ENCODE measurements at places on chromosomes 1 and 21.

DNA sequence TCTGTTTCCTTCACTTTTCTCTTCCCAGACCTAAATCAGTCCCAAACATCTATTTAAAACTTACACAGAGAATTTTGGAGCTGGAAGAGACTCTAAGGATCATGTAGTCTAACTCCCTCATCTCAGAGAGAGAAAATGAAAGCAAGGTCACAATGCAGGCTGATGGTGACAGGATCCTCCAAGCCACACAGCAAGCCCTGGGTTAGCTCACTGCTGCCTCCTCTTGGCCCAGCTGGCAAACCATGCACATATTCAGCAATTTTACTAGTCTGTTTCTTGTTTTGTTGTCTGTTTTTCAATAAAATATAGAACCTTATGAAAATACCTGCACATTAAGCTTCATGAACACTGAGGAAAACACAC, 27.7 kb upstream of the LY9 start:
- no peak for DNase-seq

GRCh38 chr1:219699870-219700269, 87.0 kb upstream of the ZC3H11B start:
- DNase-seq: no peak

DNA sequence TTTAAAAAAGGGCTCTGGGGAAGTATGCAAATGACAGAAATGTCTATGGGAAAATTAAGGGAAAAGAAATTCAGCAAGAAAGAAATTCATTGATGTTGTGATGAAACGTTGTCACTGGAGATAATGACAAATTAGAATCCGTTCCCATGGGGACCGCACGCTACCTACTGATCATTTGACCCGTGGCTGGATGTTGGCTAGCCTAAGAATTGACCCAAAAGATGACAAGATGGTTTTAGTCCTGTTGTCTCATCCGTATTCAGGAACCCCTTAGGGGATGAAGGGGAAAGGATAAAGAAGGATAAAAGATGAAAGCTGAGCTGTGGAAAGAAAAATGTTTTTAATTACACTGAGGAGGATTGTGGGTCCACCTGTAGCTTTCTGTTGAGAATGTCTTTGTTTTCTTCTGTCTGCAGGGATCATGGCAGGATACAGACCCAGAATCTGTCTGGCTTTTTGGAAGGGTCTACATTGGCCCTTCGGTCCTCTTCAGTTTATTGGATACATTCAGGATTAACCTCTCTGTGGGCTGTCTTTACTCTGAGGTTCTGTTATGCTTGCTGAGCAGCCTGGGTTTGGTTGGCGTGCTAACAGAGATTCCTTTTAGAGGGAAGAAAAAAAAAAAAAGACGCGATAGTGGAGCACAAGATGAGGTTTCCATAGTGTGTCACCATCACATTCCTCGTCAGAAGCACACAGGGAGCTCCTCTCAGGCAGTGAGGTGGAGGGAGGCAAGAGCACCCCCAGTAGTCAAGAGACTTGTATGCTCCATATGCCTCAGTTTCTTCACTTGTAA, 106.2 kb downstream of the CACHD1 start:
- no peak for DNase-seq

- DNase-seq: no peak
These were observed 66.9 kb downstream of the ST6GALNAC5 start for GRCh38 chr1:76933847-76934815.

DNA sequence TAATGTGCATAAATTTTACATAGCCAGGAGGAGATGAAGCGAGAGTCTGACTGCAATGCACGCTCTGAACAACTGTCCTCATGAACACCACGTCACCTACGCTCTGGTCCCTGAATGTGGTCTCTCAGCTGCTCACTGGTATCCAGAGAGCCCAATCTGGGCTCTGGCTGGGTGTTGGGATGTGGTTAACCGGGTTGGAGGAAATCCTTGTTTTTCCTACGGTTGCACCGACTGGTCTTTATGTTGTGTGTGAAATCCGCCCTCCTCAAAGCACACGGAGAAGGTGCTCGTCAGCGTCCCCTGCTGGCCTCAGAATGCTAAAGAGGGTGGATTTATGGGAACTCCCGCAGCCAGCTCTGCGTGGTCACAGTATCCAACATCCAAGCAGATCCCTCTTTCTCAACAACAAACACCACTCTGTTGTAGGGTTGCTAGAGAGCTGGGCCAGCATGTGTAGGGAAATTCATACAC, 51.8 kb upstream of the FAM89A start:
- DNase-seq: no peak

GRCh38 chr1:43875331-43875730, 58.3 kb upstream of the ARTN start:
- no peak for DNase-seq

DNA sequence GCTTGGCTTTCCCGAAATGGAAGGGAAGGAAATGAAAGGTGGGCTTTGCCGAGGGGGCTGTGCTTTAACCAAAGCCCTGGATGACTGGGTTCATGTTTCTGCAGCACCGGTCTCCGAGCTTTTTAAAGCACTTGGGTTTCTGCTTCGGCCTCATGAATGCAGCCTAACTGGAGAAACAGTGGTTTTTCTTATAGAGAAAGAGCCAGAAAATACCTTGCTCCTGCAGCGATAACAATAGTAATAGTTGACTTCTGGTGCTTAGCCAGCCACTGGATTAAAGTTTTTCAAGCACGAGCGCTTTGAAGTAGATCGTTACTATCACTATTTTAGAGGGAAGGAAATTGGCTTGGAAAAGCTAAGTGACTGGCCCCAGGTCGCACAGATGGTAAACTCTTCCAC, 500 bp upstream of the DOCK7 start:
- no peak for DNase-seq

GRCh38 chr1:45303520-45304310, 23.0 kb upstream of the HPDL start:
- DNase-seq: peak; percentile 91

DNA sequence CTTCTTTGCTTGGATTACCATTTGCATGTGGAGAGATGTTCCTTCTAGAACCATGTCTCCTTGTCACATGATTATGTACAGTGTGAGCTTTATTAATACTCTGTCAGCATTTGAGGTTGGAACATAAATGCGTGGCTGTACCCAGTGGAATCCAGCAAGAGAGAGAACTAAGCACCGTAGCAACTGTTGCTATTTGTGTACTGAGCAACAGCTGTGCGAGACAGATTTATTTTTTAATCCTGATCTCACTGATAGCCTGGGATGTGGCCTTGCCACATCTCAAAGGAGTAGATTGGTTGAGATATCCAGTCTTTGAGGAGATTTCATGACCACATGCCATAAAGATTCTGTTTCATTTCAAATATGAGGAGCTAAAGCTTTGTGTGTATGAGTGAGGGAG, 43.4 kb downstream of the KIF1B start:
- peak; percentile 64 for DNase-seq

GRCh38 chr1:89022167-89022959, at the start of gene GBP3:
Gene GBP3 (minus strand): TSS chr1:89022866. CDS start chr1:89020721, 2,145 bp downstream.
- DNase-seq: peak; percentile 35

DNA sequence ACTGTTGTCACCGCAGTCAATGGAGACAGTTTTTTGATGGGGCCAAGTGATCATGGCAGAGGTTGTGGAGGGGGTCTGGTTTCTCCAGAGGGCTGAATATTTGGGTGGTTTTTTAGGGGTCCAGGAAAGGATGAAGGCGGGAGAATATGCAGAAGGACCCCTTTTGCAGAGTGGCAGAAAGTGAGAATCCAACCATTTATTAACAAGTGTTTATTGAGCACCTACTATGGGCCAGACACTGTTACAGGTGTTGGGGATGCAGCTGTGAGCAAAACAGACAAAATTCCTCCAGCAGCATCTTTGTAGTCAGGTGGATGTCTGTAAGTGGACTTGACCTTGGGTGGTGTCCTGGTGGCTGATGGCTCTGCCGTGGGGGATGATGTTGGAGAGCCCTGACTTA, 15.4 kb downstream of the PADI1 start:
- no peak for DNase-seq

DNA sequence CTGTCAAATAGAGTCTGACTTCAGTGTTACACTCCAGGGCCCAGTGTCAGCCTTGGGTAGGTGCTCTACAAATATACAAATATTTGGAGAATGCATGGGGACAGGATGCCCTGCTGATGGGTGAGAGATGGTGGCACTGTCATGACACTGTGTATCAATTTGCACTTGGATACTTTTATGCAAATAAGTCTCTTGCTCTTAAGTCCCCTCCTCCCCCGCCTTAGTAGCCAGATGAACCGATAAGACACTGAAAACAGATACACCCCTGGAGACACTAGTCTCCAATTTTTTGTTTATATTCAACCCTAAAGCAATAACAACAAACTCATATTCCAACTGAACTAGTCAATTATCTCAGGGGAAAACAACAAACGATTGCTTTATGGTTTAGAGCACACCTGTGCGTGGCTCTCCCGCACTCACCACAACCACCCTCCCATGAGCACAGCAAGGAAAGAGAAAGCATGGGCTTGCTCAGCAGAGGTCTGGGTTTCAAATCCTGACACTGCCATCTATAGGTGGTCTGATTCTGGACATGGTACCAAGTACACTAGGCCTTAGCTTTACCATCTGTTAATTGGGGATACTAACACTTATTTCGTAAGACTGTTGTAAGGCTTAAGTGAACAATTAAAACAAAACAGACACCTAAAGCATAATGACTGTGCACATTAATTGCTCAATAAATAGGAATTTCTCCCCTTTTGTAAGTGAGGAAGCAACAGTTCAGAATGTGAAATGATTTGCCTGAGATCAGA, 50.3 kb downstream of the HIVEP3 start:
- DNase-seq: no peak

Measured in left renal pelvis (tissue), 4 donors.